ENCODE measurements at places on chromosomes 3 and 15.

DNA sequence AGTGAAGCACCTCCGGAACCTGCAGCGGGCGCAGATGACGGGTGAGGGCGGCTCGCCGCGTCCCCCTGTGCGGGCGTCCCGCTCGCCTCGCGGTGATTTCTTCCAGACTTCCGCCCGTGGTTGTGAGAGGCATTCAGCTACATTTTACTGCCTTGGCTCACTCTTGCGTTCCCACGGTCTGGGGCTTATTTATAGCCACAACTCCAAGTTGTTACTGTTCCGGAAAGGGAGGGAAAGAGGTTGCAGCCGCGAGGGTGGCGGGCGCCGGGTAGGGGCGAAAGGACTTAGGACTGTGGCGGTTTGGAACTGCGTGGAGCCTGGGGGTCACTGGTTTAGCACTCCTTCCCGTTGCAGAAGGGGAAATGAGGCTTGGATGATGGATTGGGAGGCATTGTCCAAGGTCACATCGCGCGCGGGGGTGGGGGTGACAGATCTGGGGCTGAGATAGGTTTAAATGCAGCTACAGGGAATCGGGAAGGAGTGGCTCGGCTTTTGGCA lies 1.1 kb downstream of the HES1 start:
- DNase-seq, result peak; percentile 68

GRCh38 chr3:155321418-155321817 lies 27.9 kb upstream of the STRIT1 start:
- DNase-seq, result no peak

DNA sequence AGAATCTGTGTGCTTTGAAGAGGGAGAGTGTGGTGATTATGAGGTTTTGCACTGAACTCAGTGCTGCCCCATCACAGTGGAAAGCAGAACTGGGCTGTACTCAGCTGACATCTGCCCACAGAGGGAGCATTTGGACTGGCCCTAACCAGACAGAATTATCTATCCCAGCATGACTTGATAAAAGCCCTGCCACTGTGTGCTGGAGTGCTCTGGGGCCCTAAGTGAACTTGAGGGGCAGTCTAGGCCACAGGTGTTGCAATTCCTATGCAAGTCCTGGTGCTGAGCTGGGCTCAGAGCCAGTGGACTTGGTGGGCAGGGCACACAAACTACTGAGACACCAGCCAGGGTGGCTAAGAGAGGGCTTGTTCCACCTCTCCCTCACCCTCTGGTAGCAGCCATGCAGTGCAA lies 269.2 kb upstream of the CTNNB1 start:
- no peak for DNase-seq

DNA sequence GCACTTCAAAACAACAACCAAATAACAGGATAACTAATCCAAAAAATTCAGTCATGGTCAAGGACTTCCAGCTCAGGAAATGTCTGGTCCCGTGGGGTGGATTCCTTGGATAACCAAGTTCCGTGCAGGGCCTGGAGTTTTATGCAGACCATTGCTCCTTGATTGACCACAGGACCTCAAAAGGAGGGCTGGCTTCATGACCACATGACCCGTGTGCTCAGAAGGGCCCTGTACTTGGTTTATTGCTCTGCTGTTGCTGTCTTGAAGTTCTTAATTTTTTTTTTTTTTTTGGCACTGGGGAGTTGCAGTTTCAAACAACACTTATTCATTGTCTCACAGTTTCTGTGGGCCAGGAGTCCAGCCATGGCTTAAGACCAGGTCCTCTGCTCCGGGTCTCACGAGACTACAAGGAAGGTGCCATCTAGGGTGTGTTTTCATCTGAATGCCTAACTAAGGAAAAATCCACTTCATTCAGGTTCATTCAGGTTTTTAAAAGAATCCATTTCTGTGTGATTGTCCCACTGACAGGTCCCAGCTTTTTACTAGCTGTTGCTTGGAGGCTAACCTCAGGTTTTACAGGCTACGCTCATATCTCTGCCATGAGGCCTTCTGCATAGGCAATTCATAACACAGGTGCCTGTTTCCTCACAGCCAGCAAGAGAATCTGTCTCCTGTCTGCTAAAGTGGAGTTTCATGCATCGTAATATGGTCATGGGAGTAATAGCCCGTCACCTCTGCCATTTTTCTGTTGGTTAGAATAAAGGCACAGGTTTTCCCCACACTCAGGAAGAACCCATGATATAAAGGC lies 65.3 kb downstream of the FLNB start:
- DNase-seq, result no peak

DNA sequence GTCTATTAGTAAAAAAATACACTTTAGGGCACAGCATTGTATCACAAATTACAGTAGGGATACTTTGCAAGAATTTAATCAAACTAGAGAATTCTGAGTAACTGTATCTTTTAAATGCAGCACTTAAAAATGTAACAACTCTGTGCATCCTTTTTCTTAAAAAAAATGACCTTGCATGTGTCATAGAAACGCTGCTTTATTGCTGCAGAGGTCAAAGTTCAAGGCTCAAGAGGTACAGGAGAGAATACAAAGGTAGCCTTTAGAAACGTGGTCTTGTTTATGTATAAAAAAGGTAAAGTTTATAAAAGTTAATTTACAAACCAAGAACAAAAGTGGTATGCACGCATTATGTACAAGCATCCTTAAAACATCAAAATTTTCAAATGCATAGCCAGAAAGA lies 122.0 kb downstream of the TJP1 start:
- no peak for DNase-seq

- DNase-seq, result no peak
These were observed 52.1 kb downstream of the TGFBR2 start for GRCh38 chr3:30658328-30659052.

GRCh38 chr15:31435912-31436628 lies 109.4 kb downstream of the KLF13 start:
- DNase-seq, result no peak

- DNase-seq, result no peak
These were observed 26.9 kb downstream of the LOXL1 start for GRCh38 chr15:73952913-73953750.

DNA sequence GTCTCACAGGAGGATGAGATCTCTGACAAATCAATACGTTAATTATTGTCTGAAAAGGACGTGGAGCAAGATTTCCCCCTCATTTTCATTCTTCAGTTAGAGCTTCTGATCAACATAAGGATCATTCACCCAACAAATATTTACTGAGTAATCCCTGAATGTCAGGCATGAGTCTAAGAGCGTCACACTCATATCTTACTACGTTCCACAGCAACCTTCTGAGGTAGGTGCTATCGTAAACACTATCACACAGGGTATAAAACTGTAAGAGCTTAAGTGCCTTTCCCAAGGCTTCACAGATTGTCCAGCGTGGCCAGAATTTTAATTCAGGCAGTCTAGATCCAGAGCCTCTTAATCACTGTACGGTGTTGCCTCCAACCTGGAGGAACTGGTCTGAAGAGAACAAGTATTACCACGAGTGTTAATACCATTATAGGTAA lies 10.6 kb upstream of the TM4SF1 start:
- no peak for DNase-seq

- no peak for DNase-seq
These were observed 166.8 kb upstream of the TGFBR2 start for GRCh38 chr3:30439451-30440053.

GRCh38 chr3:108602249-108602934 lies 12.9 kb downstream of the DZIP3 start:
- peak; percentile 13 for DNase-seq

GRCh38 chr15:41917767-41918430 lies 24.0 kb upstream of the SPTBN5 start:
- no peak for DNase-seq

- DNase-seq, result no peak
These were observed 15.6 kb downstream of the SMAD3 start for GRCh38 chr15:67080900-67081431.

DNA sequence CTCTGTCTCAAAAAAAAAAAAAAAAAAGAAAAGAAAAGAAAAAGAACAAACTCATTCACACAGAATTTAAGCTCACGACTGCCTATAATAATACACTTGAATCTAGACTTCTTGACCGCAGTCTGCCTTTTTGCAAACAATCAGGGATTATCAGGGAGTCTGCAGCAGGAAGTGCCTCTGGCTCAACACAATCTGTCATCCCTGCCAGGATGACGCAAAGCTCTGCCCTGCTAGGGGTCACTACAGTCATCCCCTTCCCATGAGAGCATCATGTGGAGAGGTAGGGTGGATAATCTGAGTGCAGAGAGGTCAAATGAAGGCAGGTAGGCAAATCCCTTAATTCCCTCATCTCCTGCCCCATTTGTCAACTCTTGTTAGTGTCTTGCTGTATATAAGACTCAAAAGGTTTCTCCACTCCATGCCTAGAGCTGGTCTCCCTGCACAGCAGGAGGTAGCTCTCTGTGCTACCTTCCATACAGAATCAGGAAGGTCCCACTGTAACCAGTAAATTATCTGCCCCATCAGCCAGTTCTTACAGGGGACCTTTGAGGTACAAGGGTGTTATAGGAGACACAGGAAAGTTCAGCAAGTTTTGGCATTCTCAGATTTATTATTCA lies 4.2 kb downstream of the UBAP1L start:
- DNase-seq, result no peak

GRCh38 chr3:119597548-119598288 lies at the start of gene PLA1A:
TSS of gene PLA1A (plus strand) at chr3:119597885. CDS start at chr3:119597914, 29 bp downstream.
- peak; percentile 46 for DNase-seq

GRCh38 chr3:194255252-194256039 lies 95.7 kb downstream of the CPN2 start:
- DNase-seq, result no peak

- no peak for DNase-seq
These were observed 69.6 kb downstream of the EEFSEC start for GRCh38 chr3:128222796-128223385.

- no peak for DNase-seq
These were observed 3.2 kb downstream of the LAMP3 start for GRCh38 chr3:183159333-183159732.

DNA sequence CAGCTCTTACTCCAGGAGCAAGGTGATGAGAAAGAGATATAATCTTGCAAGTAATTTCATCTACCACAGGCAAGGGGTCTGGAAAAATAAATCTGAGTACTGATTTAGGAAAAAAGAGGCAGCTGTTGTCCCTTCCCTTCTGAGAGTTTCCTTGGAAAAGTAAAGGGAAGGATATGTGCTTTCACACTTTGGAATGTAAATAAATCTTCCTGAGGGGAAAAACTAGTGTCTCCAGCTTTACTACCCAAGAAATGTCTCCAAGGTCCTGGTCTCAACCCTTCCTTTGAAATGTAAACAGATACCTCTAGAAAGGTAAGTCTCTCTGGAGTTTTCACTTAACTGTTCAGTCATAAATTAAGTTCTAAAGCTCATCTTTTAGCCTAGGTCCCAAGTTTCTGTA lies 102.6 kb downstream of the DPH6 start:
- DNase-seq, result no peak

GRCh38 chr15:34889476-34889875 lies 80.1 kb downstream of the AQR start:
- DNase-seq, result no peak

DNA sequence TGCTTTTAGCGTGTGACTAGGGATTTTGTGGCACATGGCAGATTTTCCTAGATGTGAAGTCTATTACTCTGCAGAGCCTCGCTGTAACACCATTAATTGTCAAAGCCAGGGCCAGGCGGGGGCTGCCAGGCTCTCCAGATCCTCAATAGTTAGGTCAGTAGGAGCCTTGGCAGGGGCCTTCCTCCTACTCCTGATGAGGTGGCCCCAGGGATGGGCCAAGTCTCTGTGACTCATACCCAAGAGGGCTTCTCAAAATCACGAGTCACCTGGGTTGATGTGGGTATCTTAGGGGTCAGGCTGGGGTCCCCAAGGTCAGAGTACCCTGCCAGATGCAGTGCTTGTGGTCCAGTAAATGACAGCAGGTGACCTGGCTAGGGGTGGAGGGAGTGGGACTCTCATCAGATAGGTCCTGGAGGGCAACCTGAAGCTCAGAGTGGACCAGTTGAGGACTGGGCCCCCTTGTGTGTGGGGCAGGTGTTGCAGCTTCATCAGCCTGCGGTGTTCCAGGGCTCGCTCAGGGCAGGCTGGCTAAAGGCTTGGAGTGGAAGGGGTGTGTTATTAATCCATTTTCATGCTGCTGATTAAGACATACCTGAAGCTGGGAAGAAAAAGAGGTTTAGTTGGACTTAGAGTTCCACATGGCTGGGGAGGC lies 88.5 kb upstream of the MYZAP start:
- no peak for DNase-seq

DNA sequence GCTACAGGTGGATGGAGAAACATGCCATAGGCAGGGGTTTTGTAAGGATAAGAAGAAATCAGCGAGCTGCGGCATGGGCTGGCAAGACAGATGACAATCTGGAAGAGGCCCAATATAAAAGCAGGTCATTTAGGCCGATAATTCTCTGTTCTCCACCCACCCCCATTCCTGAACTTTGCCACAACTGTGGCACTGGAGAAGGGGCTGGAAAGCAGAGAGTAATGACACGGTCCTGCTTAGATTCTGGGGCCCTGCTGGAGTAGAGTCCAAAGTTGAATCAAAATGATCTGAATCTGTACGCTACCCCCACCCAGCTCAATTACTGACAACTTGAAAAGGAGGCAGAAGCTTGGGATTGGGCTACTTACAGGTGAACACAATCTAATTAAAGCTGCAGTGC lies 18.4 kb upstream of the BUB1B start:
- DNase-seq, result no peak

GRCh38 chr3:76756577-76756976 lies 283.3 kb upstream of the ROBO2 start:
- DNase-seq, result no peak

GRCh38 chr3:114800272-114801031 lies 346.6 kb downstream of the ZBTB20 start:
- no peak for DNase-seq

- DNase-seq, result no peak
These were observed 238.0 kb downstream of the CACNA2D3 start for GRCh38 chr3:54360320-54360719.

DNA sequence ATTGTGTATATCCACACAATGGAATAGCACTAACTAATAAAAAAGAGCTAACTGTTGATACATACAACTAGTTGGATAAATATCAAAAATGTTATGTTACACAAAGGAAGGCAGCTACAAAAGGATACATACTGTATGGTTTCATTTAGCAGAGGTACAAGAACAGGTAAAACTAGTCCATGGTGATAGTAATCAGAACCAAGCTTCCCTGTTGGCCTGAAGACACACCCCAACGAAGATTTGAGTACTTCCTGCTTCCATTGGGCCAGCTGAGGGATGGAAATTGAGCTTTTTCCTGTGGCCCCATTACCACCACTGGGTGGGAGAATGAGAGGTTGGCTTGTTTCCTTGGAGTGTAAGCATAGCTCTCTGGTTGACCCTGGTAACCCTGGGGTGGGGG lies 117.3 kb upstream of the CADPS start:
- no peak for DNase-seq
